CD4-positive, alpha-beta T cell treated with Interleukin-17A for 4 hours (primary cell): ENCODE measurements at places on chromosomes 2 and 18.
A peak's percentile ranks its signal among the peaks of the same experiment; 100 is the strongest.

DNA sequence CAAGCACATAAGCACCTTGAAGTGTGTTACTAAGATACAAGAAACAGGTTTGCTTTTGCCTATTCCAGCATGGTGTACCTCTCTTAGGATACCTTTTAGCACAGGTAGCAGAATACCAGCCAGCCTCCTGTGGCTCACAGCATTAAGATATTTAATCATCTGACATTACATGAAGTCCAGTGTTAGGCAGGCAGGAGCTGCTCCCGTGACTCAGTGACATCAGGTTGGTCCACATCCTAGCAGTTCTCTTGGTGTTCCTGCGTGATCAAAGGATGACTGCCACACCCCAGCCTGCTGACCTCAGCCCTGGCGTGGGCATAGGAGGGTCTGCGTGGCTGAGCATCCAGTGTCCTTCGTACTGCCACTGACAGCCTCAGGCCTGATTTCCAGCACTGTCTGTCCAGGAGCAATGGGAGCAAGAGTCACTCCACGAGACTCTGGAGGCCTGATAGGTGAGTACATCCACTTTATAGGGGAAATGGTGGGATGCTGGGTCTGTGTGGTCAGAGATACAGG lies 3.6 kb upstream of the DTYMK start:
- DNase-seq, result no peak

- DNase-seq, result no peak
Observed at GRCh38 chr2:216503697-216504375, 5.2 kb downstream of the RPL37A start.

DNA sequence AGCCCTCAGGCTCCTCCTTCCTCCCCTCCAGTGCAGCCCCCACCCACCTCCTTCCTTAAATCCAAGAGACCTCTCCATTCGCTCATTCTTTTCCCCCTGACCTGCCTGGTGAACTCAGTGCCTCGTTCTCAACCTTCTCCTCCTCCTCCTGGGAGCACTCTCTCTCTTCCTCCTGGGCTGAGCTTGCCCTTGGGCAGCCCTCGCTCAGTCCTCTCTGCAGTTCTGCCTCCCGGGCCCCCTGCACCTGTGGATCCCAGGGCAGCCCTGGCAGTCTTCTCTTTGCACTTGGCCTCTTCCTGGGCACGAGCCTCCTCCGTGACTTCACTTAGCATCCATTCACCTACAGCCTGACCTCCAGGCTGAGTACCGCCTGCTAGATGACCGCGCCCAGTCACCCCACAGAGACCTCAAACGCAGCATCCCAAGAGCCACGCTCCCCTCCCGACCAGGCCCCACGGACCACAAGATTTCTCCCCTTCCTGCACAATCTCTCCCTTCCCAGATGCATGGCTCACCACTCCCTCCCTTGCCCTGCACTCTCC lies 58.9 kb upstream of the ID2 start:
- DNase-seq, result no peak

DNA sequence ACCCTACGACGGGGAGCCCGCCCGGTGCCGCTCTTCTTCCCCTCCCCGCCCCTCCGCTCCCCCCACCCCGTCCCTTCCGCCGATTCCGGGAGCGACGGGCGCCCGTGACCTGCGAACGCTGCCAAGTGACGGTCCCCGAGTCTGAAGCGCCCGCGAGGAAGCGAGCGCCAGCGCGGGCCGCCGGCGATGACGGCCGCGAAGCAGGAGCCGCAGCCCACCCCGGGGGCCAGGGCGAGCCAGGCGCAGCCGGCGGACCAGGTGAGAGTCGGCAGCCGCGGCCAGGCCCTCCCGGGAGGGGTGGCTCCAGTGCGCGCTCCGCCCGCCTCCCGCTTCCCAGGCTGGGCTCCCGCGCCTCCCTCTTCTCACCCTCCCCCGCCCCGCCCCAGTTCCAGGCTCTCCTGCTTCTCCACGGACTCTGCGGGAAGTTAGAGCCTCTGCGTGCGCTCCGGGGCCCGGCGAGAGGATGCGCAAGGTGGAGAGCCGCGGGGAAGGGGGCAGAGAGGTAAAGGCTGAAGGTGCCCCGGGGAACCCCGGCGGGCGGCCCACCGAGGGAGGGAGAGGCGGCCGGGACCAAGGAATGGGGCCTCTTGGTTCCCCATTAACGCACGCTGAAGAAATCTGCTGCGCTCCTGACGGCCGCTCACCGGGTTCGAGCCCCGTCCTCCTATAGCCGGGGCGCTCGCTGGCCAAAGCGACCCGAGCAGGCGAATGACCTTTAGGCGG lies 719.5 kb downstream of the DPP10 start:
- DNase-seq, result no peak

- no peak for DNase-seq
Observed at GRCh38 chr2:121197369-121198091, 87.5 kb downstream of the TFCP2L1 start.

DNA sequence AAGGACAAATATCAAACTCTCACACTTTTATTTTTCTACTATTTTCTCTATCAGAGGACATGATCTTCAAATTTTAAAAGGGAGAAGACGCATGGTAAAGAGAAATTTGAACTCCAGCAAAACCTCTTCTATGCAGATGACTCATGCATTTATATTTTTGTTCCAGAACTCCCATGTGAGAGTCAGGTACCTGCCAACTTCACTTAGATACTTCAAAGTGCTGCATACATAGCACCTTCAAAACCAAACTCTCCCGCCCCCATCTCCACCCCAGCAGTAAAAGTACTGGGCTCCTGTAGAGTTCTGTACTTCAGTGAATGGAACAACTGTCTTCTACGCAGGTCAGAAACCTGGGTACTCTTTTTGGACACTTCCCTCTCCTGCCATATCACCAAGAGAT lies 398.3 kb downstream of the TGIF1 start:
- no peak for DNase-seq

GRCh38 chr2:216650626-216651257 lies 17.5 kb downstream of the IGFBP2 start:
- DNase-seq, result no peak

- DNase-seq, result no peak
Observed at GRCh38 chr2:20641123-20641985, 9.5 kb downstream of the HS1BP3 start.

DNA sequence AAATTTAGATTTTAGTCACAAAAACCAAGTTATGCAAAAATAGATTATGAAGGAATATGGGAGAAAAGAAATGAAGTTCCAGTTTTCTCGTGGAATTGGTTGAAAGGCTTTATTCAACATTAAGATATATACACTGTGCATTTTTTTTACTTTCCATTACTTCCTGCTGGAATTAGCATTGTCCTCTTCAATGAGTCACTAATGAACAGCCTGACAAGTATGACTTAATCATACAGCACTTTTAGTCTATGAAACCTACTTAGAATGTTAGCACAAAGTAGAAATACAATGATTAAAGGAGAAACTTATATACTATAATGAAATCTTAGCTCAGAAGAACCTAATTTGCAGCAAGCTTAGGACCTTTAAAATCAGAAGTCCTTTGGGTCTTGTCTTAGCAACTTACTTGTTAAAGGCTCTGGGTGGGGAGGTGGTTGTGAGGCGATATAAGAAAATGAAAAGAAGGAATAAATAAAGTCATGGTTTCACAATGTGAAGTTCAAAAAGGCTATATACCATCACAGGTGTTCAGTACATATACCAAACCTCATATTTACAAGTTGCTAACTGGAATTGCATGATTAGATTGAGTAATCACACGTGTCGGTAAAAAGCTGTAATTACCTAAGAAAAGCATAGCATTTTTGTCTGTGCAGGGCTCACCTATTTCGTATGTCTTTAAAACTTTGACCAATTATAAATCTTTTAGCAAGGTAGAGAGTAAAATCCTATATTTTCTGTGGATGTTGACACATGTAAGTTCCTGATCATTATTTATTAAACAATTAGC lies 236.8 kb downstream of the CAMKMT start:
- DNase-seq, result no peak

DNA sequence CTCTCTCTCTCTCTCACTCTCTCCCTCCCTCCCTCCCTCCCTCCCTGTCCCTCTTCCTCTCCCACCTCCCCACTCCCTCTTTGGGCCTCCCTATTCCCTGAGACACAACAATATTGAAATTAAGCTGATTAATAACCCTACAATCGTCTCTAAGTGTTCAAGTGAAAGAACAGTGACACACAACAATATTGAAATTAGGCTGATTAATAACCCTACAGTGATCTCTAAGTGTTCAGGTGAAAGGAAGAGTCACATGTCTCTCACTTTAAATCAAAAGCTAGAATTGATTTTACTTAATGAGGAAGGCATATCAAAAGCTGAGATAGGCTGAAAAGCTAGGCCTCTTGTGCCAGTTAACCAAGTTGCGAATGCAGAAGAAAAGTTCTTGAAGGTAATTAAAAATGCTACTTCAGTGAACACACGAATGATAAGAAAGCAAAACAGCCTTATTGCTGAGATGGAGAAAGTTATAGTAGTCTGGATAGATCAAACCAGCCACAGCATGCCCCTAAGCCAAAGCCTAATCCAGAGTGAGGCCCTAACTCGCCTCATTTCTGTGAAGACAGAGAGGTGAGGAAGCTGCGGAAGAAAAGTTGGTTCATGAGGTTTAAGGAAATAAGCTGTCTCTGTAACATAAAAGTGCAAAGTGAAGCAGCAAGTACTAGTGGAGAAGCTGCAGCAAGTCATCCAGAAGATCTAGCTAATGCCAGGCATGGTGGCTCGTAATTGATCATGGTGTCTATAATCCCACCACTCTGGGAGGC lies 21.3 kb downstream of the MALT1 start:
- peak; percentile 49 for DNase-seq

DNA sequence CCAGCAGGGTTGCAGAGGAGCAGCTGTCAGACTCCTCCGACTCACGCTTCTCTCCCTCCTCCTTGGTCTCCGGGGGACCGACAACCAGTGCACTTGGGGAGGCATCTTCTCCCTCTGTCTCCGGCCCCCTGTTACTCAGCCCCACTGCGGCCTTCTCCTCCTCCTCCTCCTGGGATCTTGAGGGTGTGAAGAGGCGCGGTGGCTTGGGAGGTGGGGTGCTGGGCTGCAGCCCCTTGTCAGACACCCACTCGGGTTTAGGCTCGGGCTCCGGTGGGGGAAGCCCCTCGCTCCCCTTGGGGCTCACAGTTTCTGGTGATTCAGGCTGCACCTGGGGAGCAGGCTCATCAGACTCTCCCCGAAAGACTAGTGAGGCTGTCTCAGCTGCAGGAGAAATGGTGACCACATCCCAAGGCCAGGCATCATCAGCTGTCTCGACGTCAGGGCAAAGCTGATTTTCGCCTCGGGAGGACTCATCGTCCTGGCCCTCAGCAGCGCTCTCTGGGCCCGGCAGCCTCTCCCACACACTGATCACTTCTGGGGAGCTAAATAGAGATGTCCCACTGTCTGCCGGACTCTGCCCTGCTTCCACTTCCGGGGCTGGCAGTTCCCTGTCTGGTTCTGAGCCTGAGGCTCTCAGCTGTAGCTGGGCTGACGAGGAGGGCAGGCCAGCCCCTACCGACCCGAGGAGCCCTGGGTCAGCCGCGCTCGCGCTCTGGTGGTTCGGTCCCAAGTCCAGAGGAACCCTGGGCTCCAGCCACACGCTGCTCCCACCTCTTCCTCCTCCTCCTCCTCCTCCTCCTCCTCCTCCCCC lies 9.0 kb upstream of the SFXN5 start:
- DNase-seq, result no peak

DNA sequence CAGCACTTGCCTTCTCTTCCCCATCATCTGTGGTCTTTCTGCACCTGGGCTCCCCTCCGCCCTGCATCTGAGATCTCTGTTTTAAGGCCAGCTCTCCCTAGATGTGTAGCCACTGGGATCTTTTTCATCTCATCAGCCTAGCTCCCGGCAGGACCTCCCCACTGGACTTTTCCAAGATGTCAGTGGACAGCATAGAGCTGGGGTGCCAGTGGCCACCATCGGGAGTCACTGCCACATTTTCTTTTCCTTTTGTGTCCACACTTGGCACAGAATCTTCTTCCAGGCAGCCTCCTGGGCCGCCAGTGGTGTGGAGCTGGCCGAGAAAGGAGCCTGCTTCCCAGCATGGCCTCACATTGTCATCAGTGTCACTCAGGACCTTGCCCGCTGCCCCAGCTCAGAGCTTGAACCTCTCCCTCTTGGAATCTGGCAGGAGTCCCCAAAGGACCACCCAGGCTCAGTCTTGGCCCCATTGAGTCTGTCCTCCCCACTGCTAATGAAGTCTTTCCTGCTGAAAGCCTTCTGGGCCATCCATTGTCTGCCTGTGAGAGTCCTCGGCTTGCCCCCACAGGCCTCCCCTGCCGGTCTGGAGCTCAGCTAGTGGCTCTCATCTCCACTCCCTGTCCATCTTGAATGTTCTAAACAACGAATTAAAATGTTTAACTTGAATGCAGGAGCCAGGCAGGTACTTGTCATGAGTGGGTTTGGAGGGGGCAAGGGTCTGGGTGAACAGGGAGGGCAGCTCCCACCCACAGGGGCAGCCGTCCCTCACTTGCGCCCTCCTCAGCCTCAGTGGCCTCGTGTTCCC lies 324.4 kb downstream of the GBX2 start:
- no peak for DNase-seq

DNA sequence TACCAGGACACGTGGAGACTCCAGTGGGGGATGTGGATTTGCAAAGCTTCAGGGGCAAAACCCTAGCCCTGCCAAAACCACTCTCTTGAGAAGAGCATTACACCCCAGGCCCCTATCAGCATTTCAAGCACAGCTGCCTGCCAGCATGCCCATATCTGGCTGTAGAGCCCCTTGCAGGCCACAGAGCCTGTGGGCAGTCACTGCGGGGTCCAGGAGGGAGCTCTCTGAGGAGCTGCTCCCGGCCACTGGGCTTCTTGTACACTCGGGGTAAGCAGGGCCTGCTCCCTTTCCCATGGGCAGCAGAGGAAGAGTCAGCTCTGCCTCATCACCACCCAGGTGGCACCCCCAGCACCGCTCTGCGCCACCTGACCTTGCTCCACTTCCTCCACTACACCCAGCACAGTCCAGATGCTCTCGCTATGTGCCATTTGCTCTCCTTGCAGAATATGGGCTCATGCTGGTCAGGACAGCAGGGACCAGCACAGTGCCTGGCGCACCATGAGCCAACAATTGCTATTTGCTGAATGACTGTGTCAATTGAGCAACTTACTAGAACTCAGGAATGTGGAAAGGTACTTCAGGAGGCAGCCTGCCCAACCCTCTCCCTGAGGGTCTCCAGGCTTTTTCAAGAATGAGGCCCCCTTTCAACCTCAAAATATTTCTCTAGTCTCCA lies 7.4 kb downstream of the CHST10 start:
- no peak for DNase-seq

- no peak for DNase-seq
Observed at GRCh38 chr2:66581339-66582103, 146.6 kb downstream of the MEIS1 start.

- no peak for DNase-seq
Observed at GRCh38 chr2:30445266-30445821, 1.7 kb upstream of the LCLAT1 start.

DNA sequence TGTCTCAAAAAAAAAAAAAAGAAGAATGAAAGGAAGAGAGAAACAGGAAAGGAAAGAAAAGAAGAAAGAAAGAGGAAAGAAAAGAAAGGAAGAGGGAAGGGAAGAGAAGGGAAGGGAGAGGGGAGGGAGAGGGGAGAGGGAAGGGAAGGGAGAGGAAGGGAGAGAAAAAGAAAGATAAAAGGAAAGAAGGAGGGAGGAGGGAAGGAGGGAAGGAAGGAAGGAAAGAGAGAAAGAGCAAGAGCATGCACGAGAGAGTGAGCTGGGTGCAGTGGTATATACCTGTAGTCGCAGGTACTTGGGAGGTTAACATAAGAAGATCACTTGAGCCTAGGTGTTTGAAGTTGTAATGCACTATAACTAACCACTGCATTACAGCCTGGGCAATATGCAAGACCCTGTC lies 6.6 kb upstream of the BAZ2B start:
- no peak for DNase-seq

GRCh38 chr18:54162431-54162830 lies 62.0 kb downstream of the MBD2 start:
- no peak for DNase-seq
